ENCODE measurements at places on chromosomes 7 and 10.

- no peak for DNase-seq
Measured at GRCh38 chr7:38222481-38223096, 44.5 kb downstream of the STARD3NL start.

- DNase-seq = no peak
Measured at GRCh38 chr7:2093215-2093842, 139.4 kb downstream of the MAD1L1 start.

- no peak for DNase-seq
Measured at GRCh38 chr10:26690731-26691475, 6.6 kb upstream of the PDSS1 start.

DNA sequence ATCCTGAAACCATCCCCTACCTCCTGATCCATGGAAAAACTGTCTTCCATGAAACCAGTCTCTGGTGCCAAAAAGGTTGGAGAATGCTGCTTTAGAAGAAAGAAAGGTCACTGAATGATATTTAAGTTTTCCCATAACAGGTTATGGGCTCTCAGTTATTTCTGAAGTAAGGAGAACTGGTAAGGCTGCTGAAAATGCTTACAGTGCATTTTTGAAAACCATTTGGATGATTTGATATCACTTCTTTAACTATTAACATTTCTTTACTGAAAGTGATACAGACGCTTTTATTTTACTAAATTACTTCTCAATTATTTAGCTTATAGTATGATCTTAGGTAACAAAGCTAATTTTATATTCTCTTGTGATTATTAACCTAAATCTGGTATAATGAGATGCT is 1094.4 kb upstream of the C7orf33 start:
- no peak for DNase-seq

Measured in activated naive CD8-positive, alpha-beta T cell treated with anti-CD3 and anti-CD28 coated beads, Interleukin-2, amount 50 U/mL, for 16 hours (primary cell).